ENCODE measurements at places on chromosomes 3 and 15.

DNA sequence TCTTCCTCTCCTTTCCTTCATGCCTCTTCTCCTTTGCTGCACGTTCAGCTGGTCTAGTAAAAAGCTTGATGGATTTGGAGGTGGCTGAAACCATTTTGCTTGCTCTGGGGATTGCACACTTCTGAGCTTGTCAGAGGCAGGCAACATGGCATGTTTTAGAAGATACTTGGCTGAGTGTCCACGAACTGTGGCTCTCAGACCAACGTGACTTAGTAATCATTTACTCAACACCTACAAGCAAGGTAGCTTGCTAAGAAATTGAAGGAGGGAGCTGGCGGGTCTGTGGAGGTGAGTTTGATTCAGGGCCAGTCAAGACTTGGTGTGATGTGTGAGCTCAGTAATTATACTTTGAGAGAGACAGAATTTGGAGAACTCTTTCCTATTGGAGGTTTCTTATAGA lies 196.0 kb downstream of the LPP start:
- DNase-seq, result no peak

DNA sequence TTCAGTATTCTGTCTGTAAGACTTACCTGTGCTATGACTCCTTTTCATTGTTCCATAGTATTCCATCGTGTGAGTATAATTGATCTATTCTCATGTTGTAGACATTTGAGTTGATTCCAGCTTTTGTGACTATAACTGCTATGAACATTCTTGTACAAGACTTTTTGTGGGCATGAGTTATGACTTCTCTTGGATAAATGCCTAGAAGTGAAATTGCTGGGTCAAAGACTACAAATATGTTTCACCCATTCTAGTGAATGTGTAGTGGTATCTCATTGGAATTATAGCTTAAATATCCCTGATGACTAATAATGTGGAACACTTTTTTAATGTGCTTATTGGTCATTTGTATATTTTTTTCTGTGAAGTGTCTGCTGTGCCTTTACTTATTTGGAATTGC lies 27.6 kb upstream of the NPHP3 start:
- no peak for DNase-seq

GRCh38 chr3:6523043-6523442 lies 337.9 kb upstream of the GRM7 start:
- no peak for DNase-seq

- DNase-seq, result no peak
Observed at GRCh38 chr3:63791974-63792373, 27.1 kb upstream of the C3orf49 start.

DNA sequence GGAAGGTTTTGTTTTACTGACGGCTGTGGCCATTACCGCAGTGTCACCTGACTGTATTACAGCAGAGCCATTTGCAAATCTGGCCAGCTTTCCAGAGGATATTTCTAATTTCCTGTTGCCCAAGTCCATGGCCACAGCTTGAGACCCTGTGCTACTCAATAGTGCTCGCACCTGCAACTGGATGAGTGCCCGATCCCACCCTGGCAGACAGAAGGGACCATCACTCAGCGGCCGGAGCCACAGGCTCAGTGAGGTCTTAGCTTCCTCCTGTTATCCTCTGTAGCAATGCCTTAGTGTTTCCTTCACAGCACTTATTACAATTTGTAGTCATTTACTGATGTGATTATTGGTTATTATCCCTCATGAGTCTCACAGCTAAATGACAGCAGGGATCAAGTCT lies 184.8 kb downstream of the LRRN1 start:
- DNase-seq, result no peak

- no peak for DNase-seq
Observed at GRCh38 chr3:143810953-143811265, 37.4 kb downstream of the SLC9A9 start.

DNA sequence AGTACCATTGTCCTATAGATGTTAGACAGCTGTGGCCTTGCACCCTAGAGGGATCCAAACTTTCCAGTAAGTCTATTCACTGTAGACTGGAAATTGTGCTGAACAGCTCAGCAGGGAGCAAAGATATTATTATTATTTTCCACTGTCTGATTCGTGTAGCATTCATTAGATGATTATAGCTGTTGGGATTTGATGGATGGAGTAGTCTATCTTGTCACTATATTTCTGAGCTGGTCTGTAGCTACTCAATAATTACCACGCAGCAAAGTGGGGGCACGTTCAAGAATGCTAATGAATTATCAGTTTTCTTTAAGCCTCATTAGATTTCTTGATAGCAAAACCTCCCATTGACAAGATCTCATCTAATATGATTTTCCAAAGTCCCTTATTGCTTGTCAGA lies 113.2 kb downstream of the RTP4 start:
- no peak for DNase-seq

GRCh38 chr15:57461541-57461940 lies 85.2 kb downstream of the CGNL1 start:
- DNase-seq, result no peak

GRCh38 chr3:143002083-143002712 lies 828 bp downstream of the U2SURP start:
- DNase-seq, result no peak

- no peak for DNase-seq
Observed at GRCh38 chr15:33148129-33148751, 46.3 kb downstream of the FMN1 start.

DNA sequence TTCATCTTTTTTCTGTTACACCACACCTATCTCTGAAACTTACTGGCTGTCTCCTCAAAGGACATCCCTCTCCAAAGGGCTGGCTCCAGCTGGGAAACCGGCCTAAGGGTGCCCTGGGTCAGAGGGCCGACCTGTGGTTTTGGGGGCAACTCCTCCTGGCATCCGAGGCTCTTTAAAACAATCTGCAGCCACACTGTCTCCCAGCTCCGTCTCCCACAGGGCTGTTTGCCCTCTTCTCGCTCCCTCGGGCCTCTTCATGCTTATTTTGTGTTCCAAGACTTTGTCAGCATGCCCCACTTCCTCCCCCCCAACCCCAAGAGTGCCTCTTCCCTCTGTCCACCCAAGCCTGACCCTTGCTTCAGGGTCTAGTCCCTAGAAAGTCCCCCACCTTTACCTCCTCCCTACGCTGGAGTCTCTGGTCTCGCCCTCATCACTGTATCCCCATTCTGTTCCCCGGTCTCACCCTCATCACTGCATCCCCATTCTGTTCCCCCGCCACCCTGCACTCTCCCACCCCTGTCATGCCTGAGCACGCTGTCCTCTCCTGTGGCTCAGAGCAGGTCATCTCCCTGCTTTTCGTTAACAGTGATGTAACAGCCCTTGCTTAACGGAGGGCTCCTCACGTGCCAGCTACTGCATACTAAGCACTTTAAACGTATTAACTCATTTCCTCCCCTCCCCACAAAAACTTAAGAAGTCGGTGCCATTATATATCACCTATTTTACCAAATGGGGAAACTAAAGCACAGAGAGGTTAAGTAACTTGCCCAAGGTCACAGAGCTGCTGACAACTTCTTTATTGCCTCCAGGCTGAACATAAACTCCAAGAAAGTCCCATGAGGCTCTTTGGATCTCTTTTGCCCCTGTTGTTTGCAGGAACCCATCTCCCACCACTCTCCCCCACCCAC lies 1.1 kb upstream of the CSK start:
- no peak for DNase-seq

DNA sequence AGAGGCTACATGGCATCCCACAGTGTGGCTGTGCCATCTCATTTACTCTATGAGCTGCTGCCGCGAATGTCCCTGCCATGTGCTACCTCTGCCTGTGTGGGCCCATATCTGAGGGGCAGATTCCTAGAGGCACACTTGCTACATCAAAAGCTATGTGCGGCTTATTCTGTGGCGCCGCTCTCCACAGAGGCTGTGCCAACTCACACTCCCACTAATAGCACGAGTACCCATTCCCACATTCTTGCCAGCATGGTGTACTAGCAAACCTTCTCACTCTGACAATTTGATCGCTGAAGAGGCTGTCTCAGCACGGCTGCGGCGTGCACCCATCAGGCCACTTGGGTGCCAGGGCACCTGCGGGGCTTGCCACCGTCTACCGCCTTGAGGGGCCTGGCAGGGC lies 31.2 kb upstream of the MUSTN1 start:
- DNase-seq, result no peak

GRCh38 chr3:13972679-13973379 lies 93.0 kb upstream of the WNT7A start:
- no peak for DNase-seq

DNA sequence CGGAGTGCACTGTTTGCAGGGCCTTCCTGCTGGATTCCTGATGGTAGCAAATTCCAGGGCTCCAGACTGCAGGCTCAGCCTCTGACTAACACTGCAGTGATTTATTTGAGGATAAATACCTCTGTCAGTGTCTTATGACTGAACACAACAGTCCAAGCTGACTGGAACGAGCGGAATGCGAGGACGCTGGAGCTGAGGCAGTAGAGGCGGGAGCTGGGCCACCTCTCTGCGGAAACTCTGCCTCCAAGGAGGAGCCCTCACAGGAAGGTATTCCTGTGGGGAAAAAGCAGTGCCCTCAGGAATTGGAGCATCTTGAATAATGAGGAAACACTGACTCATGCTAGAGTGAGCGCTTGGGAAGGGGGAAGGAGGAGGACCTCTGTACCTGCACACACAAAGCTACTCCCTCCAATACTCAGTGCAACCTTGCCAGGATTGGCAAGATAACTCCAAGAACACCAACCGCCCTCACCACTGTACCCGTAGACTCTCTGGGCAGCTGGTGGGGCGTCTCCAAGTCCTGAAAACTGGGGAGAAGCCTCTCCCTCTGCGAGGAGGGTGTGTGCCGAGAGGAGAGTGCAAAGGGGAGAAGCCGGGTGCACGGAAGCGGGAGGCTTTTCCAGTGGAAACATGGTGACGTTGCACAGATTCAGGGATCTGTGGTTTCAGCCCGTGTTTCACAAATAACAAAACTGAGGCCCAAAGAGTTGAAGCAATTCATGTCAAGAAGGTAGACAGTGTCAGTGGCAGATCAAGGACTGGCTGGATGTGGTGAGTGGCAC lies 43.0 kb downstream of the VGLL4 start:
- no peak for DNase-seq

DNA sequence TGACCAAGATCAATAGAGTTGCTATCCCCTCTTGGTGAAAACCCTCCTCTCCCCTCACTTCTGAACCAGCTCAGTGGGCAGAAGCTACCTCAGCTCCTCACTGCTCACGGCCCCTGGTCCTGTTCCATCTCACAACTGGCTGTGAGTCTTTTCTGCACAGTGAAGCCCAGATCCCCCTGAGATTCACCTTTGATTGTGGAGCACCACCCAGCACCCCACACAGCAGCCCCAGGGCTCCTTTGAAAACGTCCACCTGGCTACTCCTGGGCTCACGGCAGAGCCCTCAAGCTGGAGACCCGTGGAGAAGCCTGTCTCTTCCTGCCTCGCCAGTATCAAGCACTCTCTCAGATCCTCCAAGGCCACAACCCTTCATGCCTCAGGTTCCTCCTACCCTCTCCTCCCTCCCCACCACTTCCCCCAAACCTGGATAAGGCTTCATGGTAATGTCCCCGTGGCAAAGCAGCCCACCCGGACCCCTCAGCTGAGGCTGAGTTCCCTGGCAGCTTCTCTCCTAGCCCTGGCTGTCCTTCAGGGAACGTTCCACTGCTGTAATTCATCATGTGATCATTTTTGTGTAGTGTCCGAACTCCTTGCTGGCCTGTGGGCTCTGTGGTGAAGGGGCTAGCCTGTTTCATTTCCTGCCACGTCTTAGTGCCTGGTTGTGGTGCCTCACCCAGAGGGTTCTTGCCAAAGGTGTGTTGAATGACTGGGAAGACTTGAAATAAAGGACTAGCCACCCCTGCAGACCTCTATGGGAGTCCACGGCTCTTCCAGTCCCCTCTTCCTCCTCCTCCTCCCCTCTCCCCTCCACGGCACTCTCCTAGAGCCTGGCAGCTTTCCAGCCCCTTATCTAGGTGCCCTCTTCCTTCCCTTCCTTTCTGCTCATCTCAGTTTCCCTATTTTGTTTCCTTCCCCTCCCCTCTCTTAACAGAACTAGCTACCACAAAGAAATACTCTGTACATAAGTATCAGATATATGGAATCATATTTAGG lies 44.5 kb downstream of the KY start:
- DNase-seq, result no peak

- DNase-seq, result no peak
Observed at GRCh38 chr3:64443546-64444381, 218.5 kb upstream of the PRICKLE2 start.

GRCh38 chr15:69963385-69963784 lies 134.3 kb downstream of the TLE3 start:
- no peak for DNase-seq

DNA sequence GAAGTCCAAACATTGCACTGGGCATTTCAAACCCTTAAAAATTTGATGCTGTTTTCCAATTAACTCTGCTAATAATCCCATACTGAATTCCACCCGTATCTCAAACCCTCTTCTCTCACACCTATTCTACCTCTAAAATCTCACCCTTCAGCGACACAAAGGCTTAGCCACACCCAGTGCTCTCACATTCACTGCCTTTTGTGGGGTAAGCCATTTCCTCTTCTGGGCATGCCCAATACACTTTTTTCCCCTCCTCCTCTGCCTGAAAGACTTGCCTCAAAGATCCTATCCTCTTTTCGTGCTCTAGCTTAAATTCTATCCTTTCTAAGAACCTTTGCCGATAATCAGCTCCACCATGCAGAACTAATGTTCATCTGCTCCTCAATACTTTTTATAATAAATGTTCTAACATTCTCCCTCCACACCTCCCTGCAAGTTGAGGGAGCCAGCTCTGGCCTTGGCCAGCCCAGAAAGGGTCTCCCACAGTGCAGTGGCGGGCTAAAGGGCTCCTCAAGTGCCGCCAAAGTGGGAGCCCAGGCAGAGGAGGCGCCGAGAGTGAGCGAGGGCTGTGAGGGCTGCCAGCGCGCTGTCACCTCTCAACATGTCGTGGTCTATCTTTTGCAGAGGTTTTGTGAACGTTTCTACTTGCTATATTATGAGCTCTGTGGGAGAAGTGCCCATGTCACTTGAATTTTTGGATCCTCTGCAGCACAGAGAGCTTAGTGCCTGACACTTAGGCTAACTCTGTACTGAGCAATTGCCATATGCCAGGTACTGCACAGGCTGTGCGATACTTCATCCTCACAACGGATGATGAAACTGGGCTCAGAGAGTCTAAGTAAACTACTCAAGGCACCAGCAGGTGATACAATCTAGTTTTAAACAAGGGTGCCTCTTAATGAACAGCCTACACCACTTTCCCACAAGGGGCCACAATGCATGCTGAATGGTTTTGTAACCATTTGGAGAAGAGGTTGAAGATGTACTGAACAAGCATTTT lies 53.6 kb upstream of the BCL6 start:
- no peak for DNase-seq

DNA sequence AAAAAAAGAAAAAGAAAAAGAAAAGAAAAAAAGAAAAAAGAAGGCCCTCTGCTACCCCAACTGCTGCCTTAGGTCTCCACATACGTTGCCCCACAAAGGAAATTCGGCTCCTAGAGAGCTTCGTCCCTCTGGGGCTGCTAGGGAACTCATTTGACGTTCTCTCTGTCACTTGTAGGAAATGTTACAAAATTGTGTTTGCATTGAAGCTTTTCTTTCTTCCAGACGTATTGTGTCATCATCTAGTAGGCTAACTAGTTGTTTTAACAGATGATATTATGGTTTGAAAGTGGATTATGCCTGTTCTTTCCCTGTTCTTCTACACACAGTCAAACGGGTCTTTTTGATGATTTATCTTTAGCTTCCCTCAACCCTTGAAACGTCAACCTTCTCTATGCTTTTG lies 125.3 kb downstream of the BDH1 start:
- no peak for DNase-seq

- no peak for DNase-seq
Observed at GRCh38 chr15:56293495-56294292, 50.0 kb upstream of the RFX7 start.

GRCh38 chr3:179881791-179882190 lies 154.9 kb downstream of the PEX5L start:
- DNase-seq, result no peak
